Mesothelial cell of epicardium (in vitro differentiated cells): ENCODE measurements at places on chromosomes 6 and 20. TPM values are rescaled to one million over a fixed set of nuclear protein-coding genes. Genes with fewer than 3 reads are reported as not detected.

The GPR6 gene
- total RNA-seq, result not detected in 3 replicates

DNA sequence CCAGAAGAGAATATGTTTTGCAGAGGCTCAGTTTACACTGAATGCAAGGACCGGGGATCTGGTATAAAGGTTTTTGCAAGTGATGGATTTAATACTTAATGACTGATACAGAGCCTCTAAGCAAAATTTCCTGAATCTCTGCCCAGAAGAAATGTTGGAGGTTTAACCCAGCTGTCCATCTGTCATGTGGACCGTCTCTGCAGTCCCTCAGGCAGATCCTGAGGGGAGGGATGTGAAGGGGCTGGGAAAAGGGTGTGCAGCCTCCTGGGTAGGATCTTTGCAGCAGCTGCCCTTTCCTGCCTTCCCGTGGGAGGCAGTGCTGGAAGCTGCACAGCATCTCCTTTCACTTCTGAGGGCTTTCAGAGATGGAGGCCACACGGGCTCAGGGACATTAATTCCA is 207.0 kb downstream of the SLC24A3 start:
- peaks cover 2% of the 10 kb centered on the region for H3K27me3 ChIP-seq
- no peak overlapping the region for H3K4me3 ChIP-seq
- H3K27ac ChIP-seq, result no peak overlapping the region
- H3K4me1 ChIP-seq, result peaks cover 6% of the 10 kb centered on the region
- H3K36me3 ChIP-seq, result no peaks in the 10 kb centered on the region

DNA sequence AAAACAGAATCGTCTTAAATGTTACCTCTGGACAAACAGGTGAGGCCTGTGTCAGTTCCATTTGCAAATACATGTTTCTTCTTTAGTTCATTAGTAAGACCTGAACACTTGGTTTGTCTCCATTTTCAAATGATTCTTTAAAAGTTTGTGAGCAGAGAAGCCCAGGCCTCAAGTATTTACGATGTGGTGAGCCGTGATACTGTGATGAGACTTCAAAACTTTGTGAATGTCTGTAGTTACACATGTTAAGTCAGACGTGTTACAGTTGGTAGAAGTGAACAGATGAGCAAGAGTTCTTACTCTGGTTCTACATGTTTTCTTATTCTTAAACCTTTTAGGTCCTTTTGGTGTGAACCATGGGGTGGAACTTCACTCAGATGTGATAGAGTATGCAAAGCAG is 8.5 kb downstream of the PCMTD2 start:
- peaks cover 13% of the 10 kb centered on the region for H3K36me3 ChIP-seq
- DNase-seq, result no peak
- H3K27ac ChIP-seq, result peak overlapping the region; percentile 53
- peaks cover 43% of the 10 kb centered on the region for H3K4me1 ChIP-seq

GRCh38 chr20:15195378-15195777 is 858.0 kb upstream of the FLRT3 start:
- H3K4me3 ChIP-seq, result no peak overlapping the region
- H3K4me1 ChIP-seq, result peaks cover 31% of the 10 kb centered on the region
- H3K36me3 ChIP-seq, result no peaks in the 10 kb centered on the region

The ANKRD66 gene
- total RNA-seq, result not detected in 3 replicates

The MCHR2 gene
- total RNA-seq, result not detected in 3 replicates

GRCh38 chr20:11496380-11496779 is 421.3 kb upstream of the BTBD3 start:
- peaks cover 2% of the 10 kb centered on the region for H3K4me1 ChIP-seq
- H3K36me3 ChIP-seq, result no peaks in the 10 kb centered on the region
- no peaks in the 10 kb centered on the region for H3K27me3 ChIP-seq

The TOX2 gene
- 0.64 to 0.94 TPM (median 0.70 TPM) in 3 replicates for total RNA-seq

DNA sequence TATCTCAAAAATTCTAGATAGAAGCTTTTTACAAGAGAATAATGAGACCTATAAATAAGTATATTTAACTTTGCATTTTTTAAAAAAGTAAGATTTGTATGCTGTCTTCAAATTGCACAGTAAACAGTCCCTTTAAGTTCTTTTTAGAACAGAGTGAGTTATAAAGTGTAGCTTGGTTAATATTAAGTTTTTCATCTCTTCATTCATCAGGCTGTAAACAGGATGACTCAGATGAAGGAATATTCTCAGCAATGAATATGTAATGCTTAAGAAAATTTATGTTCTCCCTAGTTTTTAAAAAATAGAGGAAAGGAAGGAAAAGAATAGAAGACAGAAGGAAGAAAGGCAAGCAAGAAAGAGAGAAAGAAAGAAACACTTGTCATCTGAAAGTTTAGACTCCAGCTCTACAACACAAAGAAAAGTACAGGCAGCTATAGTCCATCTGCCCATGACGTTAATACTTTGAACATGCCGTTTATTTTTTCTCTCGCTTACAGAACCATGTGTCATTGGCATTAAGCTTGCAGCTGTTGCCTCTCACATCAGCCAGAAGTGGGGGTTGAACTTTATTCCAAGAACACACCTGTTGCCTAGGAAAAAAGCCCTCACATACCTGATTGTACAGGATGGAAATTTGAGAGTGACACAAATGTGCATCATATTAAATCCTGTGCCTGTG is 36.1 kb downstream of the CAP2 start:
- no peak overlapping the region for H3K27ac ChIP-seq
- no peaks in the 10 kb centered on the region for H3K27me3 ChIP-seq
- H3K4me3 ChIP-seq, result no peak overlapping the region
- H3K36me3 ChIP-seq, result peaks cover 26% of the 10 kb centered on the region
- no peak for DNase-seq

The C6orf141 gene
- total RNA-seq, result 6.0 to 8.2 TPM (median 6.5 TPM) in 3 replicates

DNA sequence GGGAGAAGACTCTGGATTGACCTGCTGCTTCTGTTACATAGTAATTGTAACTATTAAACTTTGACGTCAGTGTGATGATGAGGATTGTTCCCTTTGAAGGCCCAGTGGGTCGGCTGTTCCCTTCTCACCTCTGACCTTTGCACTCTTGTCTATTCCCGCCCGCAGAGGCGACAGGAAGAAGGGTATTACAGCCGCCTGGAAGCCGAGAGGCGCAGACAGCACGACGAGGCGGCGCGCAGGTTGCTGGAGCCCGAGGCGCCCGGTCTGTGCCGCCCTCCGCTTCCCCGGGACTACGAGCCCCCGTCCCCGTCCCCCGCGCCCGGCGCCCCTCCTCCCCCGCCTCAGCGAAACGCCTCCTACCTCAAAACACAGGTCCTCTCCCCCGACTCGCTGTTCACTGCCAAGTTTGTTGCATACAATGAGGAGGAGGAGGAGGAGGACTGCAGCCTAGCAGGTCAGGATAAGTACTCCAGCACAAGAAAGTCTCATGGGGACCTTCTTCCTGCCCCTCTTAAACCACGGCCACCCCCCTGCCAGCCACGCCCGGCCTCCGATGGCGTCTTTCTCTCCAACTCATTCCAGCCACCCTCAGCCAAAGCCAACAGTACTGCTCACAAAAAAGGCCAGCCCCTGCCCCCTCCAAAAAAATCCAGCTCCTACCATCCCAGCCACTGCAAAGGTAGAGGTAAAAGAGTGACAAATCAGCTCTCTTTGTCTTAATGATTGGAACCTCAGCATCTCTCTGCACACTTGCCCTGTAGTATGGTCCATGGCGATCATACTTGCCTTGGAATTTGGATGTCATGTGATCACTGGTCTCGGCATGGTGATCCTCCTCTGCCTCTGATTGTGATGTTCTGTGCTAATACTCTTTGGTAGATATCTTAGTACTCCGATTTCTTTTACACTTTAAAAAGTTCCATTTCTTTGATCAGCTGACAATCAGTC is 31.6 kb upstream of the KIF25 start:
- H3K4me1 ChIP-seq, result peaks cover 13% of the 10 kb centered on the region
- H3K27ac ChIP-seq, result no peak overlapping the region
- H3K36me3 ChIP-seq, result peaks cover 44% of the 10 kb centered on the region
- H3K27me3 ChIP-seq, result no peaks in the 10 kb centered on the region
- DNase-seq, result no peak

GRCh38 chr6:71250099-71250602 is 38.5 kb upstream of the OGFRL1 start:
- peaks cover 11% of the 10 kb centered on the region for H3K4me1 ChIP-seq
- no peak for DNase-seq
- H3K4me3 ChIP-seq, result no peak overlapping the region
- H3K27ac ChIP-seq, result peak overlapping the region; percentile 52
- no peaks in the 10 kb centered on the region for H3K27me3 ChIP-seq

The KIF6 gene
- total RNA-seq, result 1.2 to 1.4 TPM (median 1.3 TPM) in 3 replicates

DNA sequence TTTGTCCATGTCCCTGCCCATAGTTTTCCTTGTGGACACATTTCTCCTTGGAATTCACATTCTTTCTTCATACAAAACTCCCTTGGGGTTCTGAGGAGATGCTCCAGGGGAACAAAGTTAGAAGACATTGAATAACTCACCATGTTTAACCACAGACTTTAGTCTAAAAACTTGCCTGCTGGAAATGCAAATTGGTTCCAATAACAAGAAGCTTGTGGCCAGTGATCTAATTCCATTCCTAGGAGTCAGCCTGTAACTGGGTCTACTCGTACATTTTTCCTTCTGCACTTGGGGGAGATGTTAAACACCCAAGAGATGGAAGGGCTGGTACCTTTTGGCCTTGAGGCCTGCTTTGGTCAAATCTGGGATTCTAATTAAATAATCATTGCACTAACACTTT is 60.2 kb downstream of the SCML4 start:
- no peak for DNase-seq
- H3K27me3 ChIP-seq, result peaks cover 11% of the 10 kb centered on the region
- no peaks in the 10 kb centered on the region for H3K36me3 ChIP-seq
- no peak overlapping the region for H3K27ac ChIP-seq

The FOXQ1 gene
- total RNA-seq, result 0.20 to 0.53 TPM (median 0.41 TPM) in 3 replicates
